ENCODE measurements at places on chromosomes 4 and X.

GRCh38 chr4:159705334-159705733 is 602.5 kb downstream of the RAPGEF2 start:
- DNase-seq = no peak

- no peak for DNase-seq
Observed at GRCh38 chr4:41095973-41096372, 118.4 kb downstream of the APBB2 start.

DNA sequence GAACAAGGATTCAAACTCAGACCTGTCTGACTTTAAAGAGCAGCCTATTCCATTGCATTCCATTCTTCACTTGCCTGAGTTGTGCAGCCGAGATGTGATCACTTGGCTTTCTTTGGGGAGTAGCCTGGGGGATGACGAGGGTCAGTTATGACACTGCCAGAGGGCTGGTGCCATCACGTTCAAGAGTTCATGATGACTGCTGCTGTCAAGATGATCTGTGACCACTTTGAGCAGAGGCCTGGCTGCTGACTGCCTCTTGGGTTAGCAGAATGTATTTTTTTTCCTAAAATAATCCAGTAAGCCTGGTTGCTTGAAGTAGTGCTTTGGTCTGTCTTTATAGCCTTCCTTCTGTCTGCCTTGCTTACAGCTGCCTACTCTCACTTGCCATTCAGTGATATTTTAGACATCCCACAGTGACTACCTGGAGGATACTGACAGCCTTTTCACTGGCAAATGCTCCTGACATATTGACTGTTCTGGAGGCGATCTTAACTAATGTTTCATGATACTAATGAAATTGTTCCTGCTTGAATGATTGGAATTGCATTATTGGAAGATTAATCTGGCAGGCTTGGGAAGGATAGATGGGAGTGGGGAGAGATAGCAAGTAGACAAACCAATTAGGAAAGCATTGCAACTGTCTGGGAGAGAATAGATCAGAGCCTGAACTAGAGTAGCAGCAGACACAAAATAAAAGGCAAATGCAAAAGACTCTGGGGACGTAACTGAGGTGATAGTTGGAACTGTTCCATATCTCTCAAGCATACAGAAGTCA is 221.6 kb upstream of the LCORL start:
- DNase-seq = no peak

DNA sequence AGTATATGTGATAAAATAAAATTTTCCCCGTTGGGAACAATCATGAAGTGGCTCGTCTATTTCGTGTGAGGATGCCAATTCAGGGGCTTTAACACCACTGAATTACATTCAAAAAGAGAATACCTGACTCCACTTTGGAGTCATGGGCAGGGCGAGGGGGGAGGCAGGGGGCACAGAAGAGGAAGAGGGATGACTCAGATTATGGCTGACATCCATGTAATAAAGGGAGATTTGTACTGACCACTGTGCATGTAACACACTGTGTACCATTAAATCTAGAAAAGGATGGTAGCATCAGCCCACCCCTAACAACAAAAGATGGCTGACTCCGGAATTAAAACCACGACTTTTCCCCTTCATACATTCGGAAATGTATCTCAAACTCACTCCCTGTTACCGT is 1.3 kb downstream of the SLC9A7 start:
- DNase-seq = no peak

- no peak for DNase-seq
Observed at GRCh38 chr4:156992943-156993342, 21.3 kb upstream of the PDGFC start.

DNA sequence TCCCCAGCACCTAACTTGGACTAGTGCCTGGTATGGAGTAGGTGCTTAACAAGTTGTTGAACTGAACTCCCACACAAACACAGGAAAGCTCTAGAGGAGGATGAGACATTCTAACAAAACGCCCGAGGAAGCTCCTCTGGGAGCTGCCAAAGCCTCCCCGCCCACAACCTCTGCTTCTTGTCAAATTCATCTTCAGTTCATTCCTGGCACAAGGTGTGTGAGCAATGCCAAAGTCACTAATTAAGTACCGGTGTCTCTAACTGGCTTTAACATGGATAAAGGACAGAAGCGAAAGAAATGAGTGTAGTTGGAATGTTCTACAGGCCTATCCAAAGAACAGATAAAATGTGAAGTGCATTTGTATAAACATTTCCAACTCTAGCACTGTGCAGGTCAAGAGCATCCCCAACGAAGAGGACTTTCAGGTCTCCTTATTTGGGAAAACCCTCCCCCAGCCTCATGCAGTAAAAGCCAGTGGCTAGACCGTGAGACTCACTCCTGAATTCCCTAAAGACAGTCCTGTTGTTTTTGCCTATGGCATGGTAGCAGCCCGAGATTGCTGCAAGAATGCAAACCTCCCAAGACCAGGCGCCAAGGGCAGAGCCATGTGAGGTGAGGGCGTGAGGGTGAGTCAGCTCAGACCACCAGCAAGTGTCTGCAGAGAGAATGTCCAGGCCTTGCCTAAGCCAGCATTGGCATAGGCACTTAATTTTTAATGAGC is 72.2 kb upstream of the KLF3 start:
- DNase-seq = no peak

GRCh38 chr4:19694812-19695211 is 556.9 kb upstream of the SLIT2 start:
- no peak for DNase-seq

DNA sequence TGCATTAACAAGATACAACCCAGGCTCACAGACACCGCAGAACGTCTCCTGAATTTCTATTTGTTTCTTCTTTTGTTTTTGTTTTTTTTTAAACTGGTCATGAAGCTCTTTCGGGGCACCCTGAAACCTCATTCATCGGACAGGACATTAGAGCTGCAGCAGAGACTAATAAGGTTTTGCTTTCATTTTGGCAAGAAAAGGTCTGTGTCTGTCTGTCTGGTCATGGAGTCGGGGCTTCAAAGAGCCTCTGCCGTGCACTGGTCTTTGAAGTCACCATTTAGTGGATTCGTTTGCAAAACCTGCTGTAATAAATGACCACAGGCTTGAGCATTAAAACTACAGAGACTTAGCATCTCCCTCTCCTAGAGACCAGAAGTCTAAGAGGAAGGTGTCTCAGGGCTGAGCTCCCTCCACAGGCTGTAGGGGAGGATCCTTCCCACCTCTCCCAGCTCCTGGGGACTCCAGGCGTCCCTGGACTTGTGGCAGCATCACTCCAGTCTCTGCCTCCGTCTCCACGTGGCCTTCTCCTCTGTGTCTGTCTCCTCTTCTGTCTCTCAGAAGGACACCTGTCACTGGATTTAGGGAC is 247.5 kb downstream of the CRLF2 start:
- DNase-seq = no peak

DNA sequence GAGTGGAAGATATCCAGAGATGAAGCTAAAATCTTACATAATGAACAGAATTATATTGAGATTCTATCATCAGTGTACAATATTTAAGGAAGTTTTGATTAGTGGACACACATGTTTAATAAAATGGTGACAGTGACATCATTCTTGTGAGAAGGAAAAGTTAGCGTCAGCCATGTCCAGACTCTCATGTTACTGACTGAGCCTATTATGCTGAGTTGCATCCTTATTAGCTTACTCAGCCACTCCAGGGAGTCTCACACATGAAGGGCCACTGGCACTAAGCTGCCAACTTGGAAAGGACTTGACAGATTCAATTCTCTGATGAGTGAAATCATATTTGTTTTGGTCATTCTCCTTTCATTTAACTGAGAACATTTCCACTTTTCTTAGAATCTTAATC is 170.6 kb downstream of the BANK1 start:
- no peak for DNase-seq

- no peak for DNase-seq
Observed at GRCh38 chr4:71235311-71236201, 103.3 kb upstream of the SLC4A4 start.

DNA sequence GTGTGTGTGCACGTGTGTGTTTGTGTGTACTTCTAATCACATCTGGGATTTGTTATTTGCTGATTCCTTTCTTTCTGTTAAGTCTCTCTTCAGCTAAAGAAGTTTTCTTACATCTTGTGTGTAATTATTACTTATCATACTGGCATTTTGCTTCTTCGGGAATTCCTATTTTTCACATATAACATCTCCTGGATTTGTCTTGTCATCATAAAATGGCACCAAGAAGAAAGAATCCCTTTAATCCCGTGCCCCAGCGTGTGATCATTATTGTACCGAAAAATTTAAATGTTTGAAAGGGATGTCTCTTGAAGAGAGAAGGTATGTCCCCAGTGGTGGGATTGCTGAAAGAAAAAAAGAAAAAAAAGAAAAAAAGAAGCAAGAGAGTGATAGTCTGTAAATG is 72.3 kb downstream of the ZFX start:
- no peak for DNase-seq

DNA sequence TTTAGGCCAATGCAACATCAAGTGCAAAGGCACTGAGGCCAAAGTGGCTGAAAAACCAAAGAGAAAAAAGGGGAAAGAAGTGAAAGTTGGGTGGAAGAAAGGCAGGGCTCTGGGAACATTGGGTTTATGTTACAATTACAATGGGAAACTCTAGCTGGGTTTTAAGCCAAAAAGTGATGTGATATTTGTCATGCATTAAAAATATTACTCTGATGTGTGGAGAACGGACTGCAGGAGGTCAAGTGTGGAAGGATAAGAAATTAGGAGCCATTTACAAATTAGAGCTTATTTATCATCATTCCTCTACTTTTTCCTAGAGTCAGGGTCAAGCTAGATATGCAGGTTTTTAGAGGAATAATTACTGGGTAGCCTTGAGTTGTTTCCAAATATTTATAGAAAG is 516.8 kb downstream of the INPP4B start:
- no peak for DNase-seq

GRCh38 chrX:153828723-153829548 is 1.4 kb downstream of the PDZD4 start:
- no peak for DNase-seq

- DNase-seq = no peak
Observed at GRCh38 chrX:2969021-2969420, 37.3 kb upstream of the ARSH start.

- DNase-seq = no peak
Observed at GRCh38 chr4:22522706-22523501, 7.0 kb upstream of the ADGRA3 start.

GRCh38 chr4:4260185-4260751 is 12.2 kb upstream of the TMEM128 start:
- DNase-seq = no peak

DNA sequence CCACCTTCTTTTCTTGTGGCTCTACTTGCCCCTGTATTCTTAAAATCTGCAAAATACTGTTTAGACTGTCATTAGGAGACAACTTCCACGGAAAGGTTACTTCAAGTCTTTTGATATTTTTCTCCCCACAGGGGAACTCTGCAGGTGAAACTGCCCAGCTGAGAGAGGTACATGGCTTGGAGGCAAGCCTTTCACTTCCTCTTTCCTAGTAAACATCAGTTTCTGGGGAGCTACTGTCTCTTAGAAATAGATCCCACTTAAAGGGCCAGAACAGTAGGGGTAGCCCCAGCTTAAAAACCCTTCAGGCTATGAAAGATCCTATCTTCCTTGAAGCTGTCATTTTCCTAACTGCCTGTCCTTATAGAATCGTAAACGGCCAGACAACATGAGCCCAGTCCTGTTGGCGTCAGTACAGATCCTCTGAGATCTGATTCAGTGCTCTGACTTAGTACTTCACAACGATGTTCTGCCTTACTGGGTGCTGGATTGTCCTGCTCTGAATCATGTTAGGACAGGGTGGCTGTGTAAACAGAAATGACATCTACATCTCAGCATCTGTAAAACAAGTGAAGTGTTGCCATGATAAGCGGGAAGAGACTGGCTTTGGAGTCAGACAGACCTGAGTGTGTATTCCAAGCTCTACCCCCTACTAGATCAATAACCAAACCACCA is 102.1 kb downstream of the ITIH6 start:
- DNase-seq = no peak

GRCh38 chr4:10245751-10246150 is 129.2 kb upstream of the WDR1 start:
- DNase-seq = no peak

GRCh38 chr4:47550899-47551548 is 65.9 kb downstream of the ATP10D start:
- DNase-seq = no peak

GRCh38 chr4:114302472-114302871 is 296.1 kb upstream of the UGT8 start:
- DNase-seq = no peak

DNA sequence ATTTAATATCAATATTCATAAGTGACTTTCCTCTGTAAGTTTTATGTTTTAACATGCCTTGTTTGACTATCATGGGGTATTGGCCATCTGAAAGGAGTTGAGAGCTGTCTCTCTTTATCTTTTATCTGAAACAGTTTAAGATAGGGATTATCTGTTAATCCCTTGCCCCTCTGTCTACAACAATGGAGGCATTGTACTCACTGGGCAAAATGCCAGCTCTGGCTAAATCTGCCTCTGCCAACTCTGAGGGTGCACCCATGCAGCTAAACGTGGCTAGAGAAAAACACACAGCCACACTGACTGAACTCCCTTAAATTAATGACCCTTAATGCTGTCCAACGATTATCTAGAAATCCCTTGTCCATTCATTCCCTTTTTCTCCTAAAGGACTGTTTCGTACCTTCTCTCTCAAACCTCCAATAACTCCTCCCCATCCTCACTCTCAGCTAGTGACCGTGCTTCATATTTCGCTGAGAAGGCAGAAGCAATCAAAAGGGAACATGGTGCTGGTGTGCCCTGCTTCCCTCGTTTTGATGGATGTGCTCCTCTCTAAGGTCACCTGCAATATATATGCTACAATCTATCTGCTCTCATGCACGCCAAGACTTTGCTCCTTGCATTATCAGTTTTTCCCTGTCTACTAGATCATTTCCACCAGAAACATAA is 10.3 kb downstream of the PHKA2 start:
- DNase-seq = no peak

- no peak for DNase-seq
Observed at GRCh38 chr4:25908491-25908901, 5.5 kb upstream of the SMIM20 start.

DNA sequence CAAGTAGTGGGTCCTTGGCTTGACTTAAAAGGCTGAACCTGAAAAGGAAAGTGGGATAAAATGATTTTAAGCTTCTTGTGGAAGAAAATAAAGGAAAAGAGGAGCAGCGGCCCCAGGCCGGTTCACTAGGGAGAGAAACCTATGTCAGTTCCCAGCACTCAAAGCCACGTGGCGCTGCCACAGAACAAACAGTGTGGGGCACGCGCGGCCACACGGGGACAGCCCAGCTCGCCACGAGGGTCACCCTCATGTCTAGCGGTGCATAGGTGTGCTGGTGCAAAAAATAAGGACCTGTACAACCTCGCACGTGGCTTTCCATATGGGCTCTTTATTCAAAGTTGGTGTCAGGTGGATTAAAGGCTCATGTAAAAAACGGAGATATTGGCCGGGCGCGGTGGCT is 17.1 kb downstream of the MSANTD1 start:
- no peak for DNase-seq

- DNase-seq = peak; percentile 12
Observed at GRCh38 chr4:152679414-152680281, at the start of gene TMEM154. TMEM154 (minus strand) TSS chr4:152679997; CDS start chr4:152679933, 64 bp downstream.

GRCh38 chrX:69543572-69543971 is 39.4 kb downstream of the NALF2 start:
- DNase-seq = no peak

GRCh38 chrX:108945883-108946523 is 209.6 kb upstream of the IRS4 start:
- DNase-seq = no peak

GRCh38 chr4:59539401-59539800 is 1660.7 kb upstream of the ADGRL3 start:
- no peak for DNase-seq

- no peak for DNase-seq
Observed at GRCh38 chrX:104469771-104470170, 96.2 kb upstream of the IL1RAPL2 start.
